Stimulated activated CD4-positive, alpha-beta T cell treated with anti-CD3 and anti-CD28 coated beads, Interleukin-1b, Interleukin-23, amount 100 ng/mL, for 1 hour (primary cell): ENCODE measurements at places on chromosomes 7 and 10.

DNA sequence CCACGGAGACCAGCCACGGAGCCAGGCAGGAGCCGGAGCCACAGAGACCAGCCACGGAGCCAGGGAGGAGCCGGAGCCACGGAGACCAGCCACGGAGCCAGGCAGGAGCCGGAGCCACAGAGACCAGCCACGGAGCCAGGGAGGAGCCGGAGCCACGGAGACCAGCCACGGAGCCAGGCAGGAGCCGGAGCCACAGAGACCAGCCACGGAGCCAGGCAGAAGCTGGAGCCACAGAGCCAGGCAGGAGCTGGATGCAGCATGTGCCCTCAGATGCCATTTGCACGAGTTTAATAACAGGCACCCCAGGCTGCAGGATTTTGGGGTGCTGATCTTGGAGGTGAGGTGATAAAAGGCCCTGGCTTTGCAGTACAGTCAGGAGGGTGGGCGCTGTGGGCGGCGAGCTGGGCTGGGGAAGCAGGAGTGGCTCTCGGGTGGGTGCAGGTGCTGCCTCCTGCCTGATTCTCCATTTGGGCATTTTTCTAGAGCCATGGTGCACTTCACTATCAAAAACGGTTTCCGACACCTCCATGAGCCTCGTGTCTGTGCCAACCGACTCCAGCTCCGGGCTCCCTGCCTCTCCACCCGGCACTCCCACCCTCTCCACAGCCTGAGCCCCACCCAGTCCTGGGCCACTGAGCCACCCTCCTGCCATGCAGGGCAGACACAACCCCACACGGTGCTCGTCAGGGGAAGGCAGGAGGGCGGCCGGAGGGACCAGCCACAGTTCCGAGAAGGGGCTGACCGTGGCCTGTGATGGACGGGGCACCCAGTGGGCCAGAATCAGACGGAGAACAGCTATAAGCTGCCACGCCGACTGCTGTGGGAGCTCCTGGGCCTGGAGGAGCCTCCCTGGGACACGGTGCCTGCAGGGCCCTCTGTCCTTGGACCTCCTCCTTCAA lies 40.8 kb upstream of the NKX6-2 start:
- DNase-seq = no peak

DNA sequence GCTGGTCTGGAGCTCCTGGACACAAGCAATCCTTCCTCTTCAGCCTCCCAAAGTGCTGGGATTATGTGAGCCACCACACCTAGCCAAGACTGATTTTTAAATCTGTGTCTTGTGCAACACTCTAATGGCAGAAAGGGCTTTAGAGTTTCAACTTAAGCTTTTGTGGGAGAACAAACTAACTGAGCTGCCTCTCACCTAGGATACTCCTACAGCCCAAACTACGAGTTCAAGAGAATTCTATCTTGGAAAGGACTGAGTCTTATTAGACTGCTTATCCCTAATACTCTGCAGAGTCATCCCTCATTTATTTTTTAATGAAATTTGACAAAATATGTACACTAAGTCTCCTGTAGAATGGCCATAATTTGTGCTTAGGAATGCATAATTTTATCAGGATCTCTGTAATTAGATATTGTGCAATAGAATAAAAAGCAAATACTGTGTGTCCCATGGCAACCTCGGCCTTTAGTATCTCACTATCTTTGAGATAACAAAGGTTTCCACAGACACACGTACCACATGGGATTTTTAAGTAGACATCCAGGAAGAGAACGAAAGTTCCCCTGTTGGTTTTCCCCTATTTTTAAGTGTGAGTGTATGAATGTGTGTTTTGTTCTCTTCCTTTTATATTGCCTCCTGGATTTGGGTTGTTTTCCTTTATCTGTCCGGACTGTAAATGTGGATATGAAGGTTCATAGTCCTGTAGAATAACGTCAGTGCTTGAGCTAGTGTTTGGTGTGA lies 199.4 kb upstream of the TCF7L2 start:
- no peak for DNase-seq

GRCh38 chr7:123601530-123601929 lies at the start of gene ASB15:
TSS of gene ASB15 (plus strand) at chr7:123601821. CDS start at chr7:123614503, 12,682 bp downstream.
- no peak for DNase-seq

DNA sequence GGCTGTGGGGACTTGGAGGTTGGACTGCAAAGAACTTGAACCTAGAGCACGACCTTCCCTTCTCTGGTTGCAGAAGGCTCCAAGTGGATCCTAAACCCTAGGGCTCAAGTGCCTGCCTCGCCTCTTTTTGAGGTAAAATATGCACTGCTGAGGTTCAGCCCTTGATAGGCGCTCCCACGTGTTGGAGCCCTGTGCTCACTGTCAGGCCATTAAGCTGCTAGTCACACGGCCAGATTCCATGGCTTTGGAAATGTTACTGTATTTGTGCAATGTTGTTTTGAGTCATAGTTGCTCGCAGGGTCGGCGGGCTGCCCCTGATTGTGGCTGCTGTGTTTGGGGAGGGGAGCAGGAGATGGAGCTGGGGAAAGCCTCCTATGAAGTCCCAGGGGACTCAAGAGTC lies 39.8 kb upstream of the PCBD1 start:
- DNase-seq = no peak

- DNase-seq = no peak
Observed at GRCh38 chr7:15836041-15836440, 149.6 kb upstream of the MEOX2 start.

DNA sequence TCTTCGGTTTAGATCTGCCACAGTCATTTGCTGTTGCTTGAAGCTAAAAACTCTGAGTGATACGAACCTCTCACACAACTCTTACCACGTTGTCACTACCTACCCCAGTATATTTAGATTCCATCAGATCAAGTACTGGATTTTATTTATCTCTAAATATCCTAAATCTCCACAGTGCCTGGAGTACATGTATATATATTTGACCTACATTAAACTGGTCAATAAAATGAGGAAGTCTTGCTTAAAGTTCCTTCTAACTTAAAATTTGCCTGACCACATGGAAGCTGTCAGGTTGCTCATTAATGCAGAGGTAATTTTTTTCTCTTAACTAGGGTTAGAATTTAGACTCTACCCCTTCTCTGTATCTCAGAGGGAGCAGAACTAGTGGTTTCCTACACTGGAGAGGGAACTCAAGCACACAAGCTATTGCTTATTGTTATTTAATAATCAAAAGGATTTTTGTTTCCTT lies 3.1 kb upstream of the MACC1 start:
- no peak for DNase-seq

GRCh38 chr10:132870426-132870825 lies 71.9 kb downstream of the CFAP46 start:
- DNase-seq = no peak

DNA sequence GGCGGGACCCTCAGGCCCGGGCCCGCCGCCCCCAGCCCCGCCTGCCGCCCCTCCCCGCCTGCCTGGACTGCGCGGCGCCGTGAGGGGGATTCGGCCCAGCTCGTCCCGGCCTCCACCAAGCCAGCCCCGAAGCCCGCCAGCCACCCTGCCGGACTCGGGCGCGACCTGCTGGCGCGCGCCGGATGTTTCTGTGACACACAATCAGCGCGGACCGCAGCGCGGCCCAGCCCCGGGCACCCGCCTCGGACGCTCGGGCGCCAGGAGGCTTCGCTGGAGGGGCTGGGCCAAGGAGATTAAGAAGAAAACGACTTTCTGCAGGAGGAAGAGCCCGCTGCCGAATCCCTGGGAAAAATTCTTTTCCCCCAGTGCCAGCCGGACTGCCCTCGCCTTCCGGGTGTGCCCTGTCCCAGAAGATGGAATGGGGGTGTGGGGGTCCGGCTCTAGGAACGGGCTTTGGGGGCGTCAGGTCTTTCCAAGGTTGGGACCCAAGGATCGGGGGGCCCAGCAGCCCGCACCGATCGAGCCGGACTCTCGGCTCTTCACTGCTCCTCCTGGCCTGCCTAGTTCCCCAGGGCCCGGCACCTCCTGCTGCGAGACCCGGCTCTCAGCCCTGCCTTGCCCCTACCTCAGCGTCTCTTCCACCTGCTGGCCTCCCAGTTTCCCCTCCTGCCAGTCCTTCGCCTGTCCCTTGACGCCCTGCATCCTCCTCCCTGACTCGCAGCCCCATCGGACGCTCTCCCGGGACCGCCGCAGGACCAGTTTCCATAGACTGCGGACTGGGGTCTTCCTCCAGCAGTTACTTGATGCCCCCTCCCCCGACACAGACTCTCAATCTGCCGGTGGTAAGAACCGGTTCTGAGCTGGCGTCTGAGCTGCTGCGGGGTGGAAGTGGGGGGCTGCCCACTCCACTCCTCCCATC lies 82.7 kb downstream of the PAX2 start:
- DNase-seq = no peak

DNA sequence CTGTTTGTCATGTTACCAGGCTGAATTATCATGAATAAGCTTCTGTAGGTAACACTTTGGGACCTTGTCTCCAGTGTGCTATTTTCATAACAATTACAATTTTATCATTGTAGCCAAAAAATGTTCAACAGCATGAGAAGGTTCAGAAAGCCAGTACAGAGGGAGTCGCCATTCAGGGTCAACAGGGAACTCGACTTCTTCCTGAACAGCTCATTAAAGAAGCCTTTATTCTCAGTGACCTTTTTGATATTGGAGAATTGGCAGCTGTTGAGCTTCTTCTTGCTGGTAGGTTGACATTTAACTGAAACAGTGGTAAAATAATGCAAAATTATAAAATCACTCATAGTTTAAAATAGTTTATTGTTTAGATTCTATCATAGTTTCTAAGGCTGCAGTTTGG lies 15.8 kb downstream of the NUP205 start:
- no peak for DNase-seq

DNA sequence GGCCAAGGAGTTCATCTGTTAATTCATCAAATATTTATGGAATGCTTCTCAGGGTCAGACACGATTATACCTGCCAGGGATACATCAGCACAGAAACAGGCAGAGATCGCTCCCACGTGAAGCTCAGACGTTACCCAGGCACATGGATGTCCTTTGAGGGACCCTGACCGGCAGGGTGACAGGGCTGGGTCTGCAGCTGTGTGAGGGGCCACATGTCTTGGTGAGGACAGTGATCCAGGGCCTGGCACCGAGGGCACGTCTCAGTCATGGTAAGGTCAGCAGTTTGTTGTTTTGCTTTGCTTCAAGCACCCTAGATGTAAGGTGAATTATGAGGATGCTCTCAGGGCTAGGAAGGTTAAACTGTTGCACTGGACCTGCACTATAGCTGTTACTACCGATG lies 227.9 kb downstream of the WDR37 start:
- no peak for DNase-seq

- DNase-seq = no peak
Observed at GRCh38 chr7:69748530-69748929, 150.3 kb downstream of the AUTS2 start.

DNA sequence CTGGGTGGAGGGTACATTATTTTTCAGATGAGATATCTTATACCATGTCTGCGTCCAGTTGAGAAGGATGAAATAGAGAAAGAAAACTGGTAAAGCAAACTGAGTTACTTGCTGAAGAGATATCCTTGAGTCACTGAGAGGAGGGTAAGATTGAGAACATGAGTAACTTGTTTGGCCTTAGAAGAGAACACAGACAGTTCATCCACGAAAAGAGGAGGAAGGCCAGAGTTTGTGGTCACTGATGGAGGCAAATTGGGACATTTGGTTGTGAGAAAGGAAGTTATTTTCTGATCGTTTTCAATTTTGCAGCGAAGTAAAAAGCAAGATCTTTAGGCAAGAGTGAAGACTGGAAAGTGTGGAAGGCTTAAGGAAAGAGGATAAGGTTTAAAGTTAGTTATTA lies 15.6 kb downstream of the MBL2 start:
- no peak for DNase-seq
